Stimulated activated CD4-positive, alpha-beta T cell treated with anti-CD3 and anti-CD28 coated beads, Interleukin-1b, Interleukin-23, amount 100 ng/mL, for 1 hour (primary cell): ENCODE measurements at places on chromosomes 2 and 18.

DNA sequence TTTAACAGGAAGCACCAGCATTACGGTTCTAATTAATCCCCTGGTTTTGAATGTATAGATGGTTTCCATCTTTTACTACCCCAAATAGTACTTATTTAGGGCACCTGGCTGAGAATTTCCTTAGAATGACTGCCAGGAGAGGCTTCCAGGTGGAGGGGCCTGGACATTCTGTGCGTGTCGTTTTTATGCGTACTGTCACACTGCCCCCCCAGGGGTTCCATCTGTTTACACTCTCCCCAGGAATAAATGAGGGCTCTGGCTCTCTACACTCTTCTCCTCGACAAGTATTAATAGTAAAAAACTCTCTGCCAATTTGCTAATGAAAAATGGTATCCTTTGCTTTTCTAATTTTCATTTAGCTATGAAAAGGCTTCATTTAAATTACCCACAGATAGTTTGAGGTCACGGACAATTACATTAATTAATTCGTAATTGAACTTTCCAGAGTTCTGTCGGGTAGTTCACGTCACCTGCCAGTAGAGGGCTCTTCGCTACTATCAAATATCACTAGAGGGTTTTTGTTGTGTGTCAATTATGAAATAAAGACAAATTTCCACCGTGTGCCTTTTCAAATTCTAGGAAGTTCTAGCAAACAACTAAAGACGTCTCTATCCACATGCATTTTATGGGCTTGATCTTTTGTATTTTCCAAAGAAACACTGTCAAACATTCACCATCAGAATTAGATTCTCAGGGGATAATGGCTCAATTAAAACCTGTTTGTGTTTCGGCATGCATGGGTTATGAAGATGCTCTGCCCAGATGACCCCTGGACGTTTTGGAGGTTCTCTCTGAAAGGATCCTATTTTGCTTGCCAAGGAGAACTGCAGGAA is 88.8 kb upstream of the ASB18 start:
- DNase-seq, result no peak

DNA sequence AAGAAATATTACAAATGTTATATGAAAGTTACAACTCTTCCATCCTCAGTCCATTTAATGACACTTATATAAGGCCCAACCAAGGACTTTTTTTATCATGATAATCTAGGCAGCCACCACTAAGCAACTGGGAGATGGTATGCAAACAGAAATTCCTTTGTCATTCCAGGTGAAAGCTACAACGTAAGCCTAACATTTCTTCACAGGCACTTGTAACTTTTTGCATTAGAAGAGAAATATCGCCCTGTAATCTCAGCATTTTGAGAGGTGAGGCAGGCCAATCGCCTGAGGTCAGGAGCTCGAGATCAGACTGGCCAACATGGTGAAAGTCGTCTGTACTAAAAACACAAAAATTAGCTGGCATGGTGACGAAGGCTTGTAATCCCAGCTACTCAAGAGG is 581.2 kb upstream of the SLC8A1 start:
- no peak for DNase-seq

DNA sequence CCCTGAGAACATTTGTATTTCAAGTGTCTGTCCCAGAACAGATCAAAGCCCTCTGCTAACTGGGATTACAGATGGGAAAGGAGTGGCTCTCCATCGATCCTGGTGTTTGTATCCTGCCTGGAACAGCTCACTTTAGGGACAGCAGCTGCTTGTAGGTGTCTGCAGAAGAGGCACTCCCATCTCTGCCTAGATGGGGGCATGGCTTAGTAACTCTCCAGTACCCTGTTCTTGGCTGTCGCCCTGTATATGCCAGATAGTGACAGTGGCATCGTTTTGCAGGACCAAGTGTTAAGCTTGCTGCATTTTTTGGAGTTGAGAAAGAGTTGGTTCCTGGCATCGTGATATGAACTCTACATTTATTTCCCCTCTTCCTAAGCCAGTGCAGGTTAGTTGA is 189.9 kb downstream of the SH3RF3 start:
- no peak for DNase-seq

DNA sequence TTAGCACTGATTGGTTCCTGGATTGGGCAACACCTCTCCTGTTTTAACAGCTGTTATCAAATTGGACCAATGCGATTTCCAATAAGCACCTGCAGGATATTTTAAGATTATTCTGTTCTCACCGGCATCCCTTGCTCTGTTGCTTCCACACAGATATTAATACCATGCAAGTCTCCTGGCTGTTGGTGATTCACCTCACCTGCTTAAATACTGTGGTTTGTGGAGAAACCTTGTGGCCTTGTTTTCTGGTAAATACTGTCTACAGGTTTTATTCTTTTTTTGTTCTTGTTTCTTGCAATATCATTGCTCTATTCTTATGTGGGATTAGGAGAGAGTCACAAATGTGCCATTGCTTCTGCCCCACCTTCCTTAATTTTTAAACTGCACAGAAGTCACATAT is 448.1 kb upstream of the NXPH2 start:
- DNase-seq, result no peak

DNA sequence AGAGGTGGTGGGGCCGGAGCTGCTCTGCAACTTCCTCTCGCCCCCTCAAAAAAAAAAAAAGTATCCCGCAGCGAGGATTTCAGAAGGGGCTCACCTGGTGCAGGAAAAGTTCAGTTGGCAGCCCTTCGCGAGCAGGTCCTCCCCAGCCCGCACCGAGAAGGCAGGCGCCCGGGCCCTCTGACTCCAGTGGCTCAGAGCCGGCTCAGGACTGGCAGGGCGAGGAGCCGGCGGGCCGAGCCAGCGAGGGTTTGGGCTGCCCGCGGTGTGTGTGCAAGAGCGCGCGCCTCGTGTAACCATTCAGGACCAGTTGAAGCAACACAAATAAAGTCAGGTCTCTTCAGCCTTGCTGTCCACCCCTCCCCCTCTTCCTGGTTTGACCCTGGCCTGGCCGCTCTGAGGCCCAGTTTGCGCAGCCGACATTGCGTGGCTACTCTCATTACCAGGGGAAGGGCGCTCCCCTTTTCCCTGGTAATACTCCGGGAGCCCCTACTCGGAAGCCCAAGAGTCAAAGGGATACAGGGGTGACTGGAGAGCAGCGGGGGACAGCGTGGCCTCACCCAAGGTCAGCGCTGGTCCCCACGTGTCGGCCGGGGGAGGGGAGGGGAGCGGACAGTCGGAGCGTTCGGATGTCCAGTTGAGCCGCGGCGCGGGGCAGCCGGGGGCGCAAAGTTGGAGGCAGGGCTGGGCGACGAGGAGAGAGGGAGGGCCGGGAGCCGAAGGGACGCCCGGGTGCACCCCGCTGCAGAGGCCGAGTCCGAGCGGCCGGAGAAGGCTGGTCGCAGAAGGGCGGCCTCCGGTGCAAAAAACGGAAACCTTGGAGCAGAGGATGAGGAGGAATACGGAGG is 12.3 kb downstream of the EN1 start:
- no peak for DNase-seq

GRCh38 chr2:151946899-151947812 is 118.9 kb upstream of the ARL5A start:
- no peak for DNase-seq

GRCh38 chr18:58223717-58224424 is 179.8 kb downstream of the NEDD4L start:
- no peak for DNase-seq

GRCh38 chr2:231393149-231394131 is 2.1 kb upstream of the B3GNT7 start:
- no peak for DNase-seq

GRCh38 chr18:47749600-47749973 is 180.9 kb downstream of the SMAD2 start:
- no peak for DNase-seq

GRCh38 chr2:197740200-197740599 is 35.0 kb downstream of the MARS2 start:
- DNase-seq, result no peak

GRCh38 chr2:5121642-5122041 is 570.5 kb upstream of the SOX11 start:
- DNase-seq, result no peak

- DNase-seq, result no peak
These were observed 38.9 kb downstream of the ADI1 start for GRCh38 chr2:3480352-3481010.

DNA sequence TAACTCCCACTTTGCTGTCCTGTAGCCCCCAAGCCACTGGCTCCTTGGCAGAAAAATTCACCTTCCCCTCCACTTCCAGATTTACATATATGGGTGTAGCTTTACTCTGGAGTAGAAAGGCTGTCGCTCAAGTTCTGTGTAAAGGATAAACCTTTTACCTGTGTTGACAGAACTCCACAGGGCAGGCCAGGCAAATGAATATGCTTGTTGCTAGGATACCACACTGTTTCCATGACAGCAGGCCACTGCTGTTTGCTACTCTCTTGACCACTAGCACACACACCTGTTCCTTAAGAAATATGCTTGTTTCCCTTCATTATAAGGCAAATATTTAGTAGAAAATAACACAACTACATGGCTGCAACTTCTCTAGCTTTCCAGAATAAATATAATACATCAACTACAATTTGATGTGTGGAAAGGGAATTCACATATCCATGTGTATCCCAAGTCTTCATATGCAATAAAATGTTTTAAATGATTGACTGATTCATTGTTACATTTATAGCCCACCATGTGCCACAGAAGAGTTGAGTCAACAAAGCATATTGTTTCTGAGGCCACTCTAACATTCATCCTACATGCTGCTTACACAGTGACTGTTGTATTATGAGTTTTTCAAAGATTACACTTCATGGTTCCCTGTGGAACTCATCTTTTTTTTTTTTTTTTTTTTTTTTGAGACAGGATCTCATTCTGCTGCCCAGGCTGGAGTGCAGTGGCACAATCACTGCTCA is 56.2 kb upstream of the ROCK1 start:
- no peak for DNase-seq

DNA sequence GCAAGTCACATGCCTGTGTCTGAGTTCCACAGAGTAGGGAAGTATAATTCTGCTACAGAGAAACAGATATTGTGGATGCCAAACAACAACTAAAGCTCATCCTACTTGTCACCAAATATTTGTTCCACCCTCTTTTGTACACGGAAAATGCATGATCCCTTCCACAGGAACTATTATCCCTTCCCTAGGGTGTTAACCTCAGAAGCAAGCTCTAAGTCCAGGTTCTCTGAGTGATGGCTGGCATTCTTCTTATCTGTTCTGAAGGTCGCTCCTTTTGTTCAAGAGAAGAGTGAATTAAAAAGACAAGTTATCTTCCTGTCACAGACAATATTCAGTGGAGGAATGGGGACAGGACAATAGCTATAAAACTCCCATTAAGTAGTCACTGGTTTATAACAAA is 460.1 kb upstream of the GCFC2 start:
- DNase-seq, result no peak

DNA sequence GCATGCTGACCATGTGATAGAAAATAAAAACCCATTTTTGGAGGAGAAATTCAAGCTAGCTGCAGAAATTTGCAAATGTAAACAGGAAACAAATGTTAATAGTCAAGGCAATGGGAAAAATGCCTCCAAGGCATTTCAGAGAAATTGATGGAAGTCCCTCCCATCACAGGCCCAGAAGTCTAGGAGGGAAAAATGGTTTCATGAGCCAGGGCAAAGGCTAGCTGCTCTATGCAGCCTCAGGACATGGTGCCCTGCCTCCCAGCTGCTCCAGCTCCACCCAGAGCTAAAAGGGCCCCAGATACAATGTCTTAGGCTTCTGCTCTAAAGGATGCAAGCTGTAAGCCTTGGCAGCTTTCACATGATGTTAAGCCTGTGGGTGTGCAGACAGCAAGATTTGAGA is 1419.4 kb upstream of the CELF4 start:
- no peak for DNase-seq

- DNase-seq, result no peak
These were observed 1.0 kb downstream of the MEIS1 start for GRCh38 chr2:66435963-66436362.

DNA sequence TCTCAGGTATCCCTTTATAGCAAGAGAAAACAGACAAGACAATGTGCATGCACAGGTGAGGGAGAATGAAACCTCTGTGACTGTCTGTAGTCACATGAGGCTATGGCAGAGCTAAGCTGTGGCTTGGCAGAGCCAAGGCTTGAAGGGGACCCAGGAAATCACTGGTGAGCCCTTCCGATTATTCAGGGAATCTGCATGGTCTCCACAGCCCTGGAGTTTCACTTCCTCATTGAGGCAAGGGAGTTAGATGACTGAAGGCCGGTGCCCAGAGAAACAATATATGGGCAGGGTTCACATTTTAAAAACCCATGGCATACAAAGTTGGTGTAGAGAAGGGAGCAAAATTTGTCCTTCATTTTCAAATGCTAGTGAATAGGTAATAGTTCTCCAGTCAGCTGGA is 144.4 kb upstream of the REV1 start:
- DNase-seq, result no peak

- DNase-seq, result no peak
These were observed 1.2 kb downstream of the RAB12 start for GRCh38 chr18:8610459-8610851.

GRCh38 chr18:74148543-74149070 is 284 bp downstream of the TIMM21 start:
- DNase-seq, result no peak

GRCh38 chr2:29479401-29479800 is 364.2 kb downstream of the CLIP4 start:
- DNase-seq, result no peak

DNA sequence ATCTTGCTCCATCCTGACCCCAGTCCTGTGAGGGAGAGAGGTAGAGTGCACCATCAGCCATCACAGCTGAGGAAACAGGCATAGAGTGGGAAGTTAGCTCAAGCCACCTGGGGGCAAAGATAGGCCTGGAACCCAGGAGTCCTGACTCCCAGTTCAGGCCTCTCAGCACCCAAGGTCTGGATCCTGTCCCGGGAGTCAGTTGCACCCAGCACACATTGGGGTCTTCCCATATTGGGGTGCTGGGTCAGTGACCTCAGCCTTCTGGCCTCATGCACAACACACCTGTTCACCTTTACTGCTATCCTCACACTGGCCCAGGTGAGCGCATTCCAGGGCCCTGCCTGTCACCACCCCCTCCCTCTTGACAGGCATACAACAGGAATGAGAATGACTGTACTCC is 24.7 kb downstream of the ST8SIA5 start:
- DNase-seq, result no peak

GRCh38 chr2:105567996-105568494 is 169.2 kb upstream of the FHL2 start:
- DNase-seq, result no peak

DNA sequence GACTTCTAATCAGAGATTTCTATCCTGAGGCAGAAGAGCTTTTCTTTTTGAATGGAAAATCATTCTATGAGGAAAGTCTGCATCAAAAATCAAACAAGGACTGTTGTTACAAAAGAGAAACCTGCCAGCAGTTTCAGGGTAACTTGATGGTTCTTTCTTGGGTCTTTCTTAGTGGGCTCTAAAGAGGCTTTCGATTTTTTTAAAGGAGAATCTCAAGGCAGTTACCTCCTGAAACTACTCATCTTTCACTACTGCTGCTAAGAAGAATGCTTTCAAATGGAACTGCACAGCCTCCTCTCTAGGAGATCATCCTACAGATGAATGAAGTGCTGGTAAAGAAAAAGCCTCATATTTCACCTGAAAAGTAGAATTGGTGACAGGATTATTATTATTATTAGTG is 272.3 kb downstream of the ERBB4 start:
- no peak for DNase-seq

- DNase-seq, result no peak
These were observed 60.3 kb upstream of the ACVR1 start for GRCh38 chr2:157936406-157936805.

GRCh38 chr2:112627060-112628040 is 18.4 kb upstream of the SLC20A1 start:
- no peak for DNase-seq
